ENCODE measurements at places on chromosomes 11 and 22.

DNA sequence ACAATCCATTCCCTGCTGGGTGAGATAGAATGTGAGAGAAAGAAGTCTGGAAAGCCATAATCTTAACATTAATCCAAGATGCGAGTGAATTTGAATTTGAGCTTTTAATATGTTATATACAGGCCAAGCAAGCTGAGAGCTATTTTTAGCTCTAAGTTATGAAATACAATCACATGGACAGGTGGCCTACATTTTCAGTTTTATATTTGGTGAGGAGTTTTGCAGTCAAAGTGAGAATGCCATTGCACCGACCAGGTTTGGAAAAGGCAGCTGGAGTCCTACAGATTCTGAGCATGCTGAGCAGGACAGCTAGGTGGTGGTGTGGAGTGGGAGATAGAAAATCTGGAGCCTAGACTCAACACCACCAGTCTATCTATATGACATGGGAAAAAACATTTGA lies 12.0 kb downstream of the OR5B21 start:
- no peak for DNase-seq

GRCh38 chr11:81211050-81211449 lies 1522.6 kb downstream of the FAM181B start:
- DNase-seq = no peak

- no peak for DNase-seq
Observed at GRCh38 chr11:888310-889212, 22.0 kb downstream of the CHID1 start.

DNA sequence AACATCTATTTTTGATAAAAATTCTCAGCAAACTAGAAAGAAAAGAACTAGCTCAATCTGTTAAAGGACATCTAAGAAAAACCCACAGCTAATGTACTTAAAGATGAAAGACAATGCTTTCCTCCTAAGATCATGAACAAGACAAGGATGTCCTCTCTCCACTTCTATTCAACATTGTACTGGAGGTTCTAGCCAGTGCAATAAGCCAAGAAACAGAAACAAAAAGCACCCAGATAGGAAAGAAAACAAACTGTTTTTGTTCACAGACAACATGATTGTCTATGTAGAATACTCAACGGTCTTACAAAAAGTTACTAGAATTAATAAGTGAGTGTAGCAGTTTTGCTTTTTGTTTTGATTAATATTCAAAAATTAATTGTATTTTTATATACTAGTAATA lies 7.8 kb downstream of the CD3D start:
- DNase-seq = no peak

DNA sequence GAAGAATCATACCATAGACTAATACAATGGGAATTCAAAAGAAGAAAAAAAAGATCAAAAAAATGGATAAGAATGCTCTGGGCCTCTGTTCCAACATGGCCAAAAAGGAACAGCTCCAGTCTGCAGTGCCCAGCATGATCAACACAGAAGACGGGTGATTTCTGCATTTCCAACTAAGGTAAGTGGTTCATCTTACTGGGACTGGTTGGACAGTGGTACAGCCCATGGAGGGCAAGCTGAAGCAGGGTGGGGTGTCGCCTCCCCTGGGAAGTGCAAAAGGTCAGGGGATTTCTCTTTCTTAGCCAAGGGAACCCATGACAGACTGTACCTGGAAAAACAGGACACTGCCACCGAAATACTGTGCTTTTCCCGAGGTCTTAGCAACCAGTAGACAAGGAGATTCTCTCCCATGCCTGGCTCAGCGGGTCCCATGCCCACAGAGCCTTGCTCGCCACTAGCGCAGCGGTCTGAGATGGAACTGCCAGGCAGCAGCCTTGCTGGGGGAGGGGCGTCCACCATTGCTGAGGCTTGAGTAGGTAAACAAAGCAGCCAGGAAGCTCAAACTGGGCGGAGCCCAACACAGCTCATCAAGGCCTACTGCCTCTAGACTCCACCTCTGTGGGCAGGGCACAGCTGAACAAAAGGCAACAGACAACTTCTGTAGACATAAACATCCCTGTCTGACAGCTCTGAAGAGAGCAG lies 428.4 kb downstream of the MN1 start:
- no peak for DNase-seq

DNA sequence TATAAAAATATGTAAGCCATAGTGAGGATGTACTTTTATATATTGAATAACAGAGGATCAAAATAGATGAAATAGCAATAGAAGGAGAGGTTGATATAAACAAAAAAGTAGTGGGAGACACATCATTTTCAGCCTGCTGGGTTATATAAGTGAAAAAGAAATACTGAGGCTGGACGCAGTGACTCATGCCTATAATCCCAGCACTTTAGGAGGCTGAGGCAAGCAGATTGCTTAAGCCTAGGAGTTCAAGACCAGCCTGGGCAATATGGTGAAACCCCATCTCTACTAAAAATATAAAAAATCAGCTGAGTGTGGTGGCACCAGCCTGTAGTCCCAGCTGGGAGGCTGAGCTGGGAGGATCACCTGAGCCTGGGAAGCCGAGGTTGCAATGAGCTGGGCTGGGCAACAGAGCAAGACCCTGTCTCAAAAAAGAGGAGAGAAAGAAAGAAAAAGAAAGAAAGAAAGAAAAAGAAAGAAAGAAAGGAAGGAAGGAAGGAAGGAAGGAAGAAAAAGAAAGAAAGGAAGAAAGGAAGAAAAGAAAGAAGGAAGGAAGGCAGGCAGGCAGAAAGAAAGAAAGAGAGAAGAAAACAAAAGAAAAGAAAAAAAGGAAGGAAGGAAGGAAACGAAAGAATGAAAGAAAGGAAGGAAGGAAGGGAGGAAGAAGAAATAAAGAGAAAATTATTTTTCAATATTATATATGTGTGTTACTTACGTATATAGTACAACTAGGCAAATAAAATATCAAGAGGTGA lies 7.0 kb upstream of the P2RY2 start:
- no peak for DNase-seq

DNA sequence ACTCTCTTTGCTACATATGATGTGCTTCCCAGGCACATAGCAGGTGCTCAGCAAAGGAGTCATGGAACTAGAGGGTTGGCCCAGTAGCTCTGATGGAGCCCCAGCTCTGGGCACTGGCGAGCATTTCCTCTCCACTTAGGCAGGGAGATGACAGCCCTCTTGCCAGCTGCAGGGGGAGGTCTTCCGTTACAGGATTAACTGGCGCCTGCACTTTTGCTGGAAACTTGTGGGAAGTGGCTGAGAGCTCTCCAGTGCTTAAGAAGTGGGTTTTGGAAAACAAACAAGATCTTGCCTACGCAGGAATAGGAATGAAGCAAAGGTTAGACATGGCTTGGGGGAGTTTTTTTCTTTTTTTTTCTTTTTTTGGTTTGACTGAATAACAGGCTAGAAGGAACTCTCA lies 75.5 kb downstream of the MICAL2 start:
- peak; percentile 69 for DNase-seq

- DNase-seq = no peak
Observed at GRCh38 chr22:32501836-32502752, 27.5 kb downstream of the FBXO7 start.

- DNase-seq = peak; percentile 88
Observed at GRCh38 chr11:2890466-2891294, 5.1 kb upstream of the CDKN1C start.

GRCh38 chr11:27757953-27758352 lies 57.7 kb upstream of the BDNF start:
- no peak for DNase-seq

DNA sequence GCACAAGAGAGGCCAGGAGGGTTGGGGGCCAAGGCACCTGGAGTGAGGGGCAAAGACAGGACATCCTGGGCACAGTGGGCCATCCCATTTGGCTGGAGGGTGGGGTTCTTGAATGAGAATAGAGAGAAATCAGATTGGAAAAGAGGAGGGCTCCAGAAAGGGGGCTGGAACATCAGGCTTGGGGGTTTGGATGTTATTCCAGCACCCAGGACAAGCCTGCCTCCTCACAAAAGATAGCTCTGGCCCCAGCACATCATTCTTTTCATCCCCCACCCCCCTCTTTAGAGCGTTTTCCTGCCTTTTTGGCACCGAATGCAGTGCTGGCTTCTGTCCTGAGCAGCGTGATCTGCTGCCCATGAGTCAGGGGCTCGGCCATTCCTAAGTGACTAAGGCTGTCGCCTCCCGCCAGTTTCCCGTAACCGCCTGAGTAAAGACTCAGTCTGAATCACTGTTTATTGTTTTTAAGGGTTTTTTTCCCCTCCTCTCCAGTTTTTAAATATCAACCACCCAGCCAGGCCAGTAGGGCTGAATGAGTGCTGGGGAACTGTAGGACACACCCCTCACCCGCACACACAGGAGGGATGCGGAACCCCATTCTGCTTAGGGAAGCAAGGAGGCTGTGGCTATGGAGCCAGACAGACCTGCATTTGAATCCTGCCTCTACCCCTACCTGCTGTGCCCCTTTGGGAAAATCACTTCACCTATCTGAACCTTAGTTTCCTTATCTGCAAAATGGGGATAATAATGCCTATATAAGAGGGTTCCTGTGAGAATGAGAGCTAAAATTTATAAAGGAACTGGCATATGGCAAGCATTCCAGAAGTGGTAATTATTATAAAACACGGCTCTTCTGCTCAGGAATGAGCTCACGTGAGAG lies 32.4 kb upstream of the NAV2 start:
- no peak for DNase-seq

DNA sequence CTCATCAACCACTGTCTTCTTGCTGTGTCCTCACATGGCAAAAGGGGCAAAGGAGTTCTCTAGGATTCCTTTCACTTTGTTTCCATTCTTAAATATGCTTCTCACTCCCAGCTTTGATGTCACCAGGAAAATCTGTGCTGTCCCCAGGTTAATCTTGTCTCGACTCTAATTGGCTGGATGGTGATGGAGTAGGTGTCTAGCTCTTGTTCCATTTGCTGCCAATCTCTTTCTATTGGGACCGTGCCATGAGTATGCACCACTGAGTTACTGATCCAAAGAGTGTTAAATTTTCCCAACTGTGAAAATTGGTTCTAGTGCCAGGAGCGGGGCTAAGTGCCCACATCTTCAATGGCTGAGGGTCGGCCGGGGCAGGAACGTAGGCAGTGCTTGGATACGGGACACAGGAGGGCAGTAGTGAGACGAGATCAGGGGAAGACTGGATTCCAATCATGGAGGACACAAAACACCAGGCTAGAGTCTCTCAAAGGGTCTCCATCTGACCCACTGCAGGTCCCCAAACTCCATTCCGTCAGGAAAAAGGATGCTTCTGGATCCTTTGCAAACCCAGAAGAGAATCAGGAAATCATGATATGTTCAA lies 47.7 kb upstream of the CSNK2A3 start:
- DNase-seq = no peak

DNA sequence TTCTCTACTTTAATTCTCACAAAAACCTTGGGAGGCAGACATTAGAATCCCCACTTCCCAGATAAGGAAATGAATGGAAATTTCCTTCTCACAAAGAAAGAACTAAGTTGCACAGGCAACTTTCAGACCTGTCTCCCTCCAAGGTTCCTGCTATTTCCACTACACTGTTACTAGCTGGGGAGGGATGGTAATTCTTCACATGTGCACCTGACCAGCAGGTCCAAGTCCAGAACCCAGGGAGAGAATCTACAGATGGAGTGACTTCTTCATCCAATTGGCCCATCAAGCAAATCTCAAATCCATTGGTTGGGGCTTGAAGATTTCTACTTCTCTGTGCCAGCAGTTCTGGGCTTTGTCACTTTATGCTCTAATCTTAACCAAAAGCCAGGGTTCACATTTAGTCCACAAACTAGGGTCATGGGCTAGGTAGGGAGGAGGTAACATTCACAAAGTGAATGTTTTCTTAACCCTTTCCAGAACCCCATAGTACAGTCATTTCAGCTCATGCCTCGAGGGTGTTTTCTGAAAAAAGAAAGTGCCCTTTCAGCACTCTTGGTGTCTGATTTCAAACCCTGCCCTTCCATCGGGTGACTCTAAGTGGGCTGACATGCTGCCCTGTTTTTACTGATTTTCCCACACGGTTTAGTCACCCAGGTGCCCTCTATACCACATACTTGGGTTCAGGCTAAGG lies 2.7 kb downstream of the POU2AF1 start:
- no peak for DNase-seq

- no peak for DNase-seq
Observed at GRCh38 chr11:119421941-119422808, 797 bp downstream of the THY1 start.

DNA sequence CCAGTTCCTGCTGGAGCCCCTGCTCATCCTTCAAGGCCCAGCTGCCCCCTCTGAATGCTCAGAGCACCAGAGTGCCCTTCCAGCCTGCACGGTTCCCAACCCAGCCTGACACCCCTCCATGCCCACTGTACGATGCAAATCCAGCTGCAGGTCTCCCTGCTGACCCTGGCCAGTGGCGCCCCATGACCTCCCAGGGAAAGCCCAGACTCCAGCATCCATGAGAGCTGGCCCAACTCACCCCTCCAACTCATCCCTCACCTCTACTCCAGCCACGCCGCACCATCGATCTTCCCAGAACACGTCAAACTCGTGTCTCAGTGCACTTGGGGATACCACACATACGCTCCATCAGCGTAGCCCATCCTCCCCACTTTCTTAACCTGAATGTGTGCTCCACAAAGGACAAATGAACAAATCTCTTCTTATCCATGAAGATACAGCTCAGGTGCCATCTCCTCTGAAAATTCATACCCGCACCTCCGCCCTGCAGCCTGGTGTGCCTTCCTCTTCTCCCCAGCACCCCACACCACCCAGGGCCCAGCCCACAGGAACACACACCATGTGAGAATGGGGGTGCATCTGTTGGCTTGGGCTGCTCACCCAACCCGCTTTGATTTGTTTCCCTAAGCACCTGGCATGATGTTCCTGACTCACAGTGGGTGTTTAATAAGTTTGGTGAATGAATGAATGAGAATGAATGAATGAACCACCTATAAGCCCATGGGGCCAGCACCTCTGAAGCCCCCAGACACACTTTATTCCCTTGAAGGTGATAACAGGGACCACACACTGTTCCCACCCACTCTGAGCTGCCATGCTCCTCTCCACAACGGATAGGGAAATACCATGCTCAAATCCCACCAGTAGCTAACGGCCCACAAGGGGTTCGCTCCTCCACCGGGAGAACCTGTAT lies 6.2 kb downstream of the PLA2G6 start:
- no peak for DNase-seq

GRCh38 chr11:84407091-84407490 lies 1120.9 kb upstream of the CCDC90B start:
- DNase-seq = no peak

GRCh38 chr22:28884747-28885350 lies 1.5 kb downstream of the ZNRF3 start:
- DNase-seq = no peak

GRCh38 chr11:17519061-17519885 lies 24.9 kb downstream of the USH1C start:
- no peak for DNase-seq

GRCh38 chr11:71940561-71941219 lies 11.8 kb downstream of the RNF121 start:
- no peak for DNase-seq

DNA sequence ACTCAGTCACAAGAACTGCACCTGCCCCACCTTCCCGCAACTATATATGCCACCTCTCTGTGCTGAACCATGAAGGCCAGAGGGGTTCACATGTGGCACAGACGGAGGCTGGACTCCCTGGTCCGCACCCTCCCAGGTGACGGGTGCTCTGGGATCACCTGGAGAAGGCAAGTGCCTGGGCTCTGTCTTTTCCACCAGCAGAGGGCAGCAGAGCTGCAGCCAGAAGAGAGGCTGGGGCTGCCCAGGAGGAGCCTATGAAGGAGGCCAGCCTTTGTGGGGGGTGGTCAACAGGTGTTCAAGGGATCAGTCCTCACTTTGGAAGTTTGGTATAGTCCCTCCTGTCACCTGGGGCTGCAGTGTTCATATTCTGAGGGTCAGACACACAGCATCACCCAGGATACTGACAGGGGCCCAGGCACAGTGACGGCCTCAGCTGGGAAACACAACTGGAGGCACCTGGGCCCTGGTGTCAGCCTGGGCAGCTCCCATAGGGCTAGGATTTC lies 39.2 kb upstream of the IGLL5 start:
- DNase-seq = no peak

All from left forelimb (tissue), 1 donor.